Hematopoietic multipotent progenitor cell treated with erythropoietin and hydrocortisone succinate and interleukin-3 and kit ligand, for 4 days (in vitro differentiated cells): ENCODE measurements at places on chromosomes 3 and 15.

GRCh38 chr3:132417695-132418411, 551 bp downstream of the DNAJC13 start:
- DNase-seq = peak; percentile 93

DNA sequence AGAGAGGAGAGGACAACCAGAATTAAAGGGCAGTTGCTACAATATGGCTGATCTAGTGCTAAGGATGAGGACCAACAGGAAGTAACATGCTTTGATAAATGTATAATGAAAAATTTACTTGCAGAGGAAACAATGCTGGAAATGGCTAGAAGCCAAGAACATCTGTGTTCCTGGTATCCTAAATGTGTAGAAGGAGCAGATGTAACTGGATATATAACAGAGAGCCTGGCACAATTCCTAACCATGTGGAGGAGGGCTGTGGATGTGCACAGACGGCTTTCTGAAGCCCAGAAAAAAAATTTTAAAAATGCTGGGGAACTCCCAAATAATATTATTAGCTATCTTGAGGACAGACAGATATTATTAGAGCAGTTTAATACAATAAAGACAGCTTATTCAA, 159.4 kb upstream of the GBE1 start:
- DNase-seq = no peak

GRCh38 chr3:167940241-167940640, 155.5 kb downstream of the GOLIM4 start:
- no peak for DNase-seq

DNA sequence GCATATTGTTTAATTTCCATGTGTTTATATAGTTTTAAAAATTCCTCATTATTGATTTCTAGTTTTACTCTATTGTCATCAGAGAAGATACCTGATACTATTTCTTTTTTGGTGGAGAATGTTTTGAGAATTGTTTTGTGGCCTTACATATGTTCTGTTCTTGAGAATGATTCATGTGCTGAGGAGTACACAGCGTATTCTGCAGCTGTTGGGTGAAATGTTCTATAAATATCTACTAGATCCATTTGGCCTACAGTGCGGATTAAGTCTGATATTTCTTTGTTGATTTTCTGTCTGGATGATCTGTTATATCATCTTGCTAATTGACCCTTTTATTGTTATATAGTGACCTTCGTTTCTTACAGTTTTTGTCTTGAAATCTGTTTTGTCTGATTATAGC, 109.7 kb downstream of the UBE2E2 start:
- DNase-seq = no peak

GRCh38 chr3:127607675-127608361, 9.6 kb downstream of the MCM2 start:
- DNase-seq = no peak

DNA sequence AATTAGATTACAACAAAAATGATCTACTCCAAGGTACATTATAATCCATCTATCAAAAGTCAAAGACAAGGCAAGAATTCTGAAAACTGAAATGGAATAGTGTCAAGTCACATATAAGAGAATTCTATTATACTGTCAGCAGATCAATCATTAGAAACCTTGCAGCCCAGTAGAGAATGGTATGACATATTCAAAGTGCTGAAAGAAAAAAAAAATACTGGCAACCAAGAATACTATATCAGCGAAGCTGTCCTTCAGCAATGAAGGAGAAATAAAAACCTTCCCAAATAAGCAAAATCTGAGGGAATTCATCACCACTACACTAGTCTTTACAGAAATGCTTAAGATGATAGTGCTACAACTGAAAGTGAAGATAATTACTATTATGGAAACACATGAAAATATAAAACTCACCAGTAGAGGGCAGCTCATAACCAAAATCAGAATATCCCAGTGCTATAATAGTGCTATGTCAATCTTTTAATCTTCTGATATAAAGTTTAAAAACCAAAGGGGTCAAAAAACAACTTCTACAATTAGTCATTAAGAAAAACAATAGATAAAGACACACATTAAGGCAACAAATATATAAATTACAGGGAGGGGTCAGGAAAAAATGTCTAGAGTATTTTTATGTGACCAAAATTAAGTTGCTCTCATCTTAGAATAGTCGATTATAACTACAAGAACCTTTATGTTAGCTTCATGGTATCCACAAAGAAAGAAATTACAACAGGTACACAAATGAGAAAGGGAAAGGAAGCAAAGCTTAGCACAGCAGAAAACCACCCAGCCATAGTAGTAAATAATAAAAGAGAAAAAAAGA, 190.7 kb upstream of the CNTN6 start:
- peak; percentile 49 for DNase-seq

- DNase-seq = no peak
Measured at GRCh38 chr15:76936671-76937070, 5.1 kb downstream of the RCN2 start.

GRCh38 chr15:58511599-58511987, 79.8 kb downstream of the LIPC start:
- DNase-seq = no peak

DNA sequence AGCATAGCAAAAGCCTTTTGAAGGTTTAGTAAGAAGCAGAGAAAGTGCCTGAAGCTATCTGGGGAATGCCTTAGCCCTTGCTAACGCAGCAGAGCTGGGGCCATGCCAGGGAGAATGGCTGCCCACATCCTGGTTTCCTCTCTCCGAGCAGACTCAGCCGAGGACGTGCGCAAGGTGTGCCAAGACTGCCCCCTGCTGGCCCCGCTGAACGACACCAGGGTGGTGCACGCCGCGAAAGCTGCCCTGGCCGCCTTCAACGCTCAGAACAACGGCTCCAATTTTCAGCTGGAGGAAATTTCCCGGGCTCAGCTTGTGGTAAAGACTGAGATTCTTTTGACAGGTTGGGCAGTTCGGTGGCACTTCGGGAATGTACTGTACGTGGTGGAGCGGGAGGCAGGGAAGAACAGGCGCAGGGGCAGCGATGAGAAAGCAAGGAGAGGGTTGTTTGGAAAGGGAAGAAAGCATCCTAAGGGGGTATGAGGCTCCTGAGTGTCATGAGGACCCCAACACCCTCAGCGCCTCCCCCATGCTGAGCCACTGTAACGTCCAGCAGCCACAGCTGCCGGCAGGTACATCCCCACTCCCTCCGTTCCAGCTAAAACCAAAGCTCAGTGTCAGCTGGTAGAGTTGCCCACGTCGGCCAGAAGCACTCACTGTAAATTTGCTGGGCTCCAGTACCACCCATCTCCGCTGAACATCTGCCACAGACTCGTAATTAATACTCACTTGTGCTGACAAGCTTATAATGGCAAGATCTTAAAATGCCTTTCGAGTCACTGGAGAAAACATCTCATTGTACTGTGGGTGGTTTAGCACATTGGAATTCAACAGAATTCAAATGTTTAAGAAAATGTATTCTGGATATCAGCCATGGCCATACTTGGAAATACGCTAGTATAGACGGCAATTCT, 4.4 kb downstream of the AHSG start:
- peak; percentile 94 for DNase-seq

- DNase-seq = no peak
Measured at GRCh38 chr3:6248528-6248927, 612.4 kb upstream of the GRM7 start.

- no peak for DNase-seq
Measured at GRCh38 chr3:24985668-24986067, 442.4 kb upstream of the RARB start.

GRCh38 chr3:197406266-197406665, 107.9 kb upstream of the DLG1 start:
- DNase-seq = peak; percentile 38

- DNase-seq = no peak
Measured at GRCh38 chr15:95458721-95459120, 871.8 kb upstream of the NR2F2 start.

GRCh38 chr3:55611121-55611520, 124.0 kb upstream of the WNT5A start:
- DNase-seq = no peak

GRCh38 chr3:184295771-184296170, 3.3 kb upstream of the PSMD2 start:
- DNase-seq = no peak

- DNase-seq = no peak
Measured at GRCh38 chr3:9007213-9007612, 43.9 kb upstream of the RAD18 start.

GRCh38 chr3:38098376-38098723, 38.6 kb downstream of the ACAA1 start:
- DNase-seq = no peak

GRCh38 chr15:66287461-66288057, 5.8 kb upstream of the DIS3L start:
- DNase-seq = peak; percentile 72

DNA sequence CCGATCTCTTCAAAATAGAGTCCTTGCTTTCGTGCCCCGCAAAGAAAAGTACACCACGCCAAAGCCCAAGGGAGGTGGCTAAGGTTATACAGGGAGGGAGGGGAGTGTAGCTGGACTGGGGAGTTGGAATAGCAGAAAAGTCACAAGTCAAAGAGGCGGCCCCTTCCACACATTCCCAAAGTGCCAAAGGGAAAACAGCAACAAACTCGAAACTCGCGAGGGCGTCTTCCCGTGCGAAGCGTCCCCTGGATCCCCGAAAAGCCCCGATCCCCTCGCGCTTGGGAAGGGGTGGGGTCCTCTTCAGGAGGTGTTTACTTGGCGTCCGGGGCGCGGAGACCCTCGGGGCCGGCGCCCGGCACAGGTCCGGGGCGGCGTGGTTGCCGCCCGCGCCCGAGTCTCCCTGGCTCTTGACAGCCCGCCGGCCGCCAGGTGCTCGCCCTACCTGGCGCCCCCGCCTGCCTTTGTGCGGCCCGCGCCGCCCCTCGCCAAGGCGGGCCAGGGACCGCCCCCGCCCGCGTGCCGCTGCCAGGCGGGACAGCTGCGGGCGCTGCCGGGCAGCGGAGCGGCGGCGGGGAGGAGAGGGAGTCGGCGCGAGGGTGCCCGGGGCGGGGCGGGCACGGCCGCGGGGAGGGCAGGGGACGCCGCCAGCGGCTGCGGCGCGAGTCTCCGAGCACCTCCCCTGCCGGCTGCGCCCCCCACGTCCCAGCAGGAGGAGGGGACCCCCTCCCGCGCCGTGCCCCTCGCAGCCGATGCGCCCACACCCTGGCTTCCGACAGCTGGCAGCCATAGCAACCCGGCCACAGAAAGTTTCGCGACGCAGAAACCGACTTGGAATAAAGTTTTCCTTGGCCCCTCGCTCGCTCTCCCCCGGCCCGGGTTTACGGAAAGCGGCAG, 966 bp downstream of the MYO1E start:
- peak; percentile 29 for DNase-seq

DNA sequence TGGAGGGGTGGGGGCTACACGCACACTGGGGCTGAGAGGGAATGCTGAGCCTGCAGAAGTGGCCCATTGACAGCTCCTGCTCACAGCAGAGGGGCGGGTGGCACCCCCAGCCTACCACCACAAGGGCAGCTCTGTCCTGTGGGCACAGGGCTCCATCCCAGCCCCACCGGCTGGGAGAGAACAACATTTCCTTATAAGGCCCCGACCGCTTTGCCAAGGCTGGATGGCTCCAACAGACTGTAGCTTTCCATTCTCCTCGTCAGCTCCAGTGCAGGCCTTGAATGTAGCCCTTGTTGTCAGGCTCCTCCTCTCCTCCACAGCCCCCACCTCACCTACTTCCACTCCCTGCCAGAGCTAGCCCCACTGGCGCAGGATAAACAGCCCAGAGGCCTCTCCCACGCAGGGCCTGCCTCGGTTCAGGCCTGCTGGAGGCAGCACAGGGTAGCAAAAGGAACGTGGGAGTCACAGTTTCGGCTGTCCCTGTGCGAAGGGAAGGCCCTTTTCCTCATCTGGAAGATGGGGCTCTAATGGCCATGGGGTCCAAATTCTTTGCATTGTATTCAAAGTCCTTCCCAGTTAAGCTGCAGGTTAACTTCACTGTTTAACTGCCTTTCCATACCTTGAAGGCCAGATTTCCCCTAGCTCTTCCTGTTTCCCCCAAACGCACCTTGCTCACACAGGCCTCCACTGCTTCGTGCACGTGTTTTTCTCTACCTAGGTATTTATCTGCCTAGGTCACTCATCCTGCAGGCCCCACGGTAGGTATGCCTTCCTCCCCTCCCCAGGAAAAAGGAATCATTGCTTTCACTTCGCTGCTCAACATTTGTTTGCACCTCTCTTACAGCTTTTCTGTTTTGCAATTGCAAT, 101.6 kb upstream of the LPP start:
- DNase-seq = no peak

- no peak for DNase-seq
Measured at GRCh38 chr3:36201546-36201945, 178.8 kb upstream of the STAC start.

- peak; percentile 16 for DNase-seq
Measured at GRCh38 chr3:139448104-139448503, 28.2 kb downstream of the RBP2 start.

DNA sequence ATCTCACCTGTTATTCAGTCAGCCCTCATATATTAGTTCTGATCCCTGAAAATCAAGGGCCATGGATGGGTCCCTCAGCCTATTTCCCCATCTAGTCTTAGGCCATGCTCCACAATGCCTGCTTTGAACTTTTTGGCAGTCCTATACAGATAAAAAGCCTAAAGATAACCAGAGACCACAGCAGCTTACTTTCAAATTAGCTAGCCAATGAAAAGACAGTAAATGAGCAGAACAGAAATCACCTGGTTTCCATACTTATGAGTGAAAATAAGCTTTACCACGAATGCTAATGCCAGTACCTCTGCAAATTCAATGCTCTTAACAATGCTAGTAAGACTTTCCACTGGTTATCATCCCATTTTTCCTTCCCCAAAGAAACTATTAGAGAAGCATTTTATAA, 141.6 kb upstream of the SPRED1 start:
- no peak for DNase-seq

DNA sequence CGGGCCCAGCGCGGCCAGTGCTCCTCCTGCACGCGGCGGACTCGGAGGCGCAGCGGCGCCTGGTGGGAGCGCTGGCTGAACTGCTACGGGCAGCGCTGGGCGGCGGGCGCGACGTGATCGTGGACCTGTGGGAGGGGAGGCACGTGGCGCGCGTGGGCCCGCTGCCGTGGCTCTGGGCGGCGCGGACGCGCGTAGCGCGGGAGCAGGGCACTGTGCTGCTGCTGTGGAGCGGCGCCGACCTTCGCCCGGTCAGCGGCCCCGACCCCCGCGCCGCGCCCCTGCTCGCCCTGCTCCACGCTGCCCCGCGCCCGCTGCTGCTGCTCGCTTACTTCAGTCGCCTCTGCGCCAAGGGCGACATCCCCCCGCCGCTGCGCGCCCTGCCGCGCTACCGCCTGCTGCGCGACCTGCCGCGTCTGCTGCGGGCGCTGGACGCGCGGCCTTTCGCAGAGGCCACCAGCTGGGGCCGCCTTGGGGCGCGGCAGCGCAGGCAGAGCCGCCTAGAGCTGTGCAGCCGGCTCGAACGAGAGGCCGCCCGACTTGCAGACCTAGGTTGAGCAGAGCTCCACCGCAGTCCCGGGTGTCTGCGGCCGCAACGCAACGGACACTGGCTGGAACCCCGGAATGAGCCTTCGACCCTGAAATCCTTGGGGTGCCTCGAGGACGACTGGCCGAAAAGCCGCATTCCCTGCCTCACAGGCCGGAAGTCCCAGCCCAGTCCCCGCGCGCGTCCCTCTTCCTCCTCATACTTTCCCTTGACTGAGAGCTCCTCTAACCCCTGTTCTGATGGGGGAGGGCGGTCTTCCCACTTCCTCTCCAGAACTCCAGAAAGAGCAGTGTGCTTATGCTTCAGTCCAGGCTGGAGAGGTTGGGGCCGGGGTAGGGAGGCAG, 1.4 kb upstream of the IL17RC start:
- peak; percentile 67 for DNase-seq

- DNase-seq = peak; percentile 30
Measured at GRCh38 chr3:141530415-141530768, 43.6 kb downstream of the RASA2 start.
